ENCODE measurements at places on chromosomes 2 and 18. TPM values are rescaled to one million over a fixed set of nuclear protein-coding genes. Genes with fewer than 3 reads are reported as not detected.

- no peaks in the 10 kb centered on the region for H3K27me3 ChIP-seq
- no peak overlapping the region for H3K27ac ChIP-seq
- peaks cover 5% of the 10 kb centered on the region for H3K36me3 ChIP-seq
- H3K4me1 ChIP-seq, result peaks cover 35% of the 10 kb centered on the region
- no peak for DNase-seq
Measured at GRCh38 chr18:79690071-79690470, 10.5 kb downstream of the CTDP1 start.

Gene RFX8
- total RNA-seq, result 0.67 TPM

- DNase-seq, result peak; percentile 86
- peaks cover 48% of the 10 kb centered on the region for H3K4me1 ChIP-seq
- H3K27me3 ChIP-seq, result no peaks in the 10 kb centered on the region
- peak within 1 kb of the TSS; percentile 71 for H3K27ac ChIP-seq
- peaks cover 11% of the 10 kb centered on the region for H3K36me3 ChIP-seq
- H3K4me3 ChIP-seq, result peak within 1 kb of the TSS; percentile 71
Measured at GRCh38 chr2:241734467-241735208, at the start of gene D2HGDH. Gene D2HGDH (plus strand): TSS chr2:241734630. CDS start chr2:241735225, 595 bp downstream.

Gene CHRND
- total RNA-seq, result not detected

DNA sequence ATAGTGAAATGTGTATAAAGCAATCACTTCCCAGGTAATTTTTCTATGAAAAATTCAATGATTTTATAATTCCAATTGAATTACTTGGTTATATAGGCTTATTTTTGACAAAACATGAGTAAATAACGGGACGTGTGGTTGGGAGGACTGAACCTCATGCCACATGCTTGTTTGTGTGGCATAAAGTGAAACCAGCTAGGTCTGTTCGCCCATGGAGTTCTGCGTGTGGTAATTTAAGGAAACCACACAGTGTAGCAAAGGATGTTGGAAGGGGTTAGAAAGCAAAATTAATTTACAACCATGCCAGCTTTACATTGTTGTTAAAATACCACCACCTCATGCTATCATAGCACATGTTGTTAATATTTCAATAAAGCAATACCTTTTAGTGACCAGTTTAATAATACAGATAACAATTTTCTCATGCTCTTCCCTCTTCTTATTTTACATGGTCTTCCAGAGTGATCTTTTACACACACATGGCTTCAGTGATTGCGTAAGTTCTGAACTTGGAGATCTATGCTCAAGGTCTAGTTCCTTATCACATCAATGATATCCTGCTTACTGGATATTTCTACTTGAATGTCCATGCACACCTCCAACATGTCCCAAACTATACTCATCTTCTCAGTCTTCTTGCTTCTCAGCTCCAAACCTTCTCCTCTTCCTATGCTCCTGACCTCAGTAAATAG, 156.4 kb upstream of the ITGA4 start:
- H3K36me3 ChIP-seq, result no peaks in the 10 kb centered on the region
- H3K4me3 ChIP-seq, result peak overlapping the region; percentile 19
- peak overlapping the region; percentile 46 for H3K27ac ChIP-seq
- no peaks in the 10 kb centered on the region for H3K27me3 ChIP-seq
- peaks cover 23% of the 10 kb centered on the region for H3K4me1 ChIP-seq
